Activated CD4-positive, alpha-beta T cell treated with anti-CD3 and anti-CD28 coated beads for 4 hours (primary cell): ENCODE measurements at places on chromosomes 1 and 21.

- no peak for DNase-seq
Observed at GRCh38 chr1:227437495-227438008, 119.3 kb upstream of the CDC42BPA start.

- DNase-seq = no peak
Observed at GRCh38 chr1:207463021-207463420, 8.9 kb downstream of the CR2 start.

DNA sequence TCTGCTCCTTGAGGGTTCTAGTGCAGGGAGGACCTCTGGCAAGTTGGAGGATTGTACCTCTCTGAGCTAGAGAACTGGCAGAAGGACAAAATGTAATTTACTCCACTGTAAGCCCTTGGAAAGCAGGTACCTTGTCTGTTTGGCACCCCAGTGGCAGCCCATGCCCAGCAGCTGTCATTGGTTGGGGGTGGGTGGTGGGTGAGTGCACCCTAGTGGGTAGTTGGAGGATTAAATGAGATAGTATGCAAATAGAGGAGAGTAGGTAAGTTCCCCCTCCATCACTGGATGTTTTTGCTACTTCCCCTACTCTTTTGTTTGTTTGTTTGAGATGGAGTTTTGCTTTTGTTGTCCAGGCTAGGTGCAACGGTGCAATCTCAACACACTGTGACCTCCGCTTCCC, 69.8 kb downstream of the RYR2 start:
- DNase-seq = no peak

DNA sequence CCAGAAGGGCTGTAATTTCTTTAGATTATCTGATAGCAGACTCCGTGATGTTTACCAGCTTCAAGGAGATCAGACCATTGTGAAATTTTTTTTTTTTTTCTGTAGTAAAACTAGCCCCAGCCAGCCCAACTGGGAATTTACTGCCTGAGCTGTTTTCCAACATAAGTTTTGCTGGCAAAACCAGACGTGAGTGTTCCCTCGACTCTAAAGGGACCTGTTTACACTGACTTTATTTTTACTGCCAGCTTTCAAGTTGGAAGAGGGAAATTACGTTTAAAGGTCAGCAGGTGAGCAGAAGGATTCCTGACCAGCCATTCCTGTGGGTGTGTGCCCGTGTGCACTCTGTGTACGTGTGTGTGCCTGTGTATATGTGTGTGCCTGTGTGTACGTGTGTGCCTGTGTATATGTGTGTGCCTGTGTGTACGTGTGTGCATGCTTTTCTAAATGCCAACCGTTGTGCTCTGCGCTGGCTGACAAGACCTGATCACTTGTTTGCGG, 374 bp downstream of the MAB21L3 start:
- no peak for DNase-seq

- DNase-seq = no peak
Observed at GRCh38 chr1:104745875-104746274, 996.2 kb downstream of the AMY1C start.
